Parietal lobe (tissue), 2 donors: ENCODE measurements at places on chromosomes 12 and 14. TPM values are rescaled to one million over a fixed set of nuclear protein-coding genes. Genes with fewer than 3 reads are reported as not detected.

Gene EAPP
- 53.5 TPM for total RNA-seq

Gene TSPAN19
- 1.3 TPM for total RNA-seq

Gene ADGRD1
- total RNA-seq: 4.1 TPM

Gene PLBD1
- 0.94 TPM for total RNA-seq

Gene LRRIQ1
- 6.9 TPM for total RNA-seq

Gene LTB4R2
- total RNA-seq: 2.2 TPM

Gene RNF41
- total RNA-seq: 77.9 TPM

Gene KLRC1
- total RNA-seq: not detected

Gene AMDHD1
- total RNA-seq: 0.63 TPM

Gene ZNF839
- 12.2 TPM for total RNA-seq

Gene POMT2
- 25.4 TPM for total RNA-seq

Gene CLEC4D
- not detected for total RNA-seq

Gene BBOF1
- 11.9 TPM for total RNA-seq

Gene PPP4R4
- 1.6 TPM for total RNA-seq

Gene HOXC12
- not detected for total RNA-seq

Gene BICDL1
- total RNA-seq: 66.4 TPM

Gene KRT78
- total RNA-seq: not detected

Gene GLIPR1L1
- total RNA-seq: not detected

Gene CRACR2A
- 1.9 TPM for total RNA-seq

Gene RTN1
- 797 TPM for total RNA-seq

Gene PRB2
- not detected for total RNA-seq

Gene PTGER2
- total RNA-seq: not detected

Gene CPM
- 0.94 TPM for total RNA-seq

Gene ACRBP
- total RNA-seq: 1.6 TPM

Gene CRIP1
- total RNA-seq: 1.6 TPM

Gene OR4K17
- total RNA-seq: not detected

Gene RAPGEF3
- 17.5 TPM for total RNA-seq

Gene CCDC175
- 3.4 TPM for total RNA-seq

Gene PIWIL1
- not detected for total RNA-seq

Gene PXN
- total RNA-seq: 5.6 TPM

Gene CLEC4C
- total RNA-seq: not detected

Gene KRT84
- total RNA-seq: not detected

Gene DPY19L2
- total RNA-seq: 49.8 TPM

Gene FBXW8
- total RNA-seq: 19.4 TPM

Gene LPAR5
- total RNA-seq: 0.94 TPM

Gene SLC22A17
- 164 TPM for total RNA-seq

Gene C1S
- total RNA-seq: 8.1 TPM

Gene KCNH3
- total RNA-seq: 10.3 TPM

Gene C14orf132
- 66.4 TPM for total RNA-seq

Gene USP44
- total RNA-seq: 2.2 TPM

Gene C12orf54
- not detected for total RNA-seq

Gene CCDC177
- total RNA-seq: 8.8 TPM

Gene PPM1H
- total RNA-seq: 9.7 TPM

Gene KRT4
- total RNA-seq: not detected

Gene SMIM41
- total RNA-seq: not detected

Gene DHRS4
- 6.3 TPM for total RNA-seq

Gene AQP6
- 0.31 TPM for total RNA-seq

Gene TMTC1
- total RNA-seq: 38.2 TPM

Gene FANCM
- 20.0 TPM for total RNA-seq

Gene TAS2R13
- total RNA-seq: 25.0 TPM

Gene TGM1
- 4.4 TPM for total RNA-seq

Gene BEST3
- 6.6 TPM for total RNA-seq
